ENCODE measurements at places on chromosomes 5 and 9.

- DNase-seq, result no peak
These were observed 66.9 kb downstream of the SLC44A1 start for GRCh38 chr9:105311306-105311705.

DNA sequence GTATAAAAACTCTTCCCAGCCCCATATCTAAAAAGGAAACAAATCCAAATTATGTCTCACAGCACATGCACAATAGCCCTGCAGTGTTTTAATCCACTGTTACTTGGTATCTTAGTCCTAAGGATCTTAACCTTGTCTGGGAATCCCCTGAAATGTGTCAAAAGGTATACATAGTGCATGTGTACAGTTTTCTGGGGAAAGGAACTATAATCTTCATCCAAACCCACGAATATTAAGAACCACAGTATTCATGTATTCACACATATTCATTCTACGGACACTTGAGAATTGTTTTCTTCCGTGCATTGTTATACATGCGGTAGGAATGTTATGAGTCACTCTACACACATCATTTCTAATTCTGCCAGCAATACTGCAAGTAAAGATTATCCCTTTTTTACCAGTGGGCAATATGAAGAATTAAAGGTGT lies 47.8 kb upstream of the SNX2 start:
- DNase-seq, result no peak

GRCh38 chr9:97889941-97890887 lies 32.1 kb downstream of the TRMO start:
- no peak for DNase-seq

DNA sequence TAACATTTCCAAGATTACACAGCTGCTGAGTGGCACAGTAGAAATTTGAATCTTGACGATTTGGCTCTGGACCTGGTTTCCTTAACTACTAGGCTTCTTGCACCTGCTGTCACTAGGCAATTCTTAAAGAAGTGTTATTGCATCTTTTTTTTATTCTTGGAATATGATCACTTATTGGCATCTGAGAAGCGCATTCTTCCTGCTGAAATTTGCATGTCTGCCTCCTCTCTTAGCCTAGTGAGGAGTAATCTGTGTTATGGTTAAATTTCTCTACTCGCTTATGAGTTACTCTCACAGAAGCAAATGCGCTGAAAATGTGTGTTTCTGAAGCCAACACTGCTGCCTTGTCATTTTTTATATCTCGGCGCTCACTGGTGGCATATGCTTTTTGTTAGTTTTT lies 89.3 kb downstream of the WDR41 start:
- no peak for DNase-seq

DNA sequence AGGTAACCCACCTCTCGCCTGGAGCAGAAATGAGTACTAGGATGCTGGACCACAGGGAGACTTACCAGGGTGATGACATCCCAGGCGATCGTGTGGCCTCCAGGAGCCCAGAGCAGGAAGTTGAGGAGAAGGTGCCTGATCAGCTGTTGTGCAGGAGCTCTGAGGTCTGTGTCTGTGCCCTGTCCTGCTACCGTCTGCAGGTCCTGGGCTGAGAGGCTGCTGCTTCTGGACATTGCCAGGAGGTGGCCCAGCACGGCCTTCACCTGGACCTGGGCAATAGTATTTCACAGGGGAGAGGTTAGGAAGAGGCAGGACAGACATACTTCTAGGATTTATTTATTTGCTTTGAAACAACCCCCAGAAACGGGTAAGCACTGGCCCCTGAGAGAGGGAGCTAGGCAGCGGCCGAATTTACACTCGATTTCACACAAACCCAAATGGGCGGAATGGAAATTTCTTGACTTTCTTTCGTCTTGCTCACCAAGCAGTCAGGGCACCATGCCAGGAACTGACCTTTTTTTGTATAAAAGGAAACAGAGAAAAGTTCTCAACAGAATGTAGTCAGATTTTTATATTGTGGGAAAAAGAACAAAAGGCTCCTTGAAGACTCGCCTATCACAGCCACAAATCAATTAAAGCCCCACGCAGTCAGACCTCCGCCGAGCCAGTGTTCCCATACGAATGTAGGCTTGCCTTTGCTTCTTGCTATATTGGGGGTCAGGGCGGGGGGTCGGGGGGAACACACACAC lies 210.3 kb downstream of the FANCC start:
- no peak for DNase-seq

DNA sequence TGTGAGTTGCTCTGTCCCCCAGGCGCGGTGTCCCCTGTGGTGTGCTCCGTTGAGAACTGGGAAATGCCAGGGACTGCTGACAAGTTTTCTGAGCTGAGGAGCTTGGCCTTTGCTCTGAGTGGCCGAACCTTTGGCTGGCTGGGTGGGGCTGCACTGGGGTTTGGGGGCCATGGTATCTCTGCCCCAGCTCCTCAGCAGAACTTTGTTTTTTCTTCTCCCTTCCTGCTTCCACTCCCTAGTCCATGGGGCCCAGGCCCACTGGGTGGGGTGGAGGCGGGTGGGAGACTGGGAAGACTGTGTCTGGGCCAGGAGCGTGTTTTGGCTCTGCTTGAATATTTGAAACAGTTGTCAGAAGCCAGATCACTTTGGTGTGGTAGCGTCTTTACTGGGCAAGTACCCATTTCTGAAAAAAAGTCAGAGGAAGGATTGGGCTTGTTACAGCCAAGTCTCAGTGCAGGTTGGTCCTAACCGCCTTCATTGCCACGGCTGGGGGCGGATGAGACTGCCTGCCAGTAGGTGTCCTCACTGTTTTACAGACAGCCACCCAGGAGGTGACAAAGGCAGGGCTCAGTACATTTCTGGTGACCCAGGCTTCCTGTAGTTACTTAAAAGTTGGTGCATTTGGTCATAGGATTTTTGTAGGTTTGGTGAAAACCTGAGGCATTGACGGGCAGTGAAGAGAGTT lies 92.7 kb downstream of the DAB2IP start:
- no peak for DNase-seq

DNA sequence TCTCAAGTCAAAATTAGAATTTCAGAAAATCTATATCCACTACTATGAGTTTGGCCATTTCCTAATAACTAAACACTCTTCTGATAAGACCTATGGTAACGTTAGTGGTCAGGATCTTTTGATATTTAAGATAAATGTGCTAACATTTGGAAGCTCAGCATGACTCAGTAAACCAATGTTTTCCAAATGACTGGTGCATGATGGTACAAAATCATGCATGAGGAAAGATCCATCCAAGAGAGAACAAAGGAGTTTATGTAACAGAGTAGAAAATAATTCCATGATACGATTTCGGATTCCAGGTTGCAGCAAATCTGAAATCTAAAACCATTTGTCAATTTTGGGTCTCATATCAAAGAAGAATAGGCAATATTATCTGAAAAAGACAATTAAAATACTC lies 279.2 kb downstream of the NSG2 start:
- DNase-seq, result no peak

GRCh38 chr5:34496260-34496691 lies 159.9 kb upstream of the RAI14 start:
- DNase-seq, result no peak

- no peak for DNase-seq
These were observed 6.6 kb upstream of the ADGRD2 start for GRCh38 chr9:124443625-124444024.

DNA sequence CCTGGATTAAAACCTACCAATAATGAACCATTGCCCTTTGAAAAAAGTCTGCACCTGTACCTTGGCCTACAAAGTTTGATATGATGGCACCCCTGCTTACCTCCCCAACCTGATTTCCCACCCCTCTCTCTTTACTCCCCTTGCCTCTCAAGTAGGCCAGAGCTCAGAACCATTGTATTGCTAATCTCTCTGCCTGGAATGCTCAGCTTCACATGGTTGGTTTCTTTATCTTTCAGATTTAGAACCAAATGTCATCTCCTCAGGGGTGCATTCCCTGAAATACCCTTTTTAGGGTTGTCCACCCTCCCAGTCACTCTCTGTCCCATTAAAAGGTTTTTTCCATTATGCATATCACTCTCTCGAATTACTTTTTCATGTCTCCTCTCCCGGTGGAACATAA lies 116.6 kb upstream of the VCAN start:
- DNase-seq, result no peak

DNA sequence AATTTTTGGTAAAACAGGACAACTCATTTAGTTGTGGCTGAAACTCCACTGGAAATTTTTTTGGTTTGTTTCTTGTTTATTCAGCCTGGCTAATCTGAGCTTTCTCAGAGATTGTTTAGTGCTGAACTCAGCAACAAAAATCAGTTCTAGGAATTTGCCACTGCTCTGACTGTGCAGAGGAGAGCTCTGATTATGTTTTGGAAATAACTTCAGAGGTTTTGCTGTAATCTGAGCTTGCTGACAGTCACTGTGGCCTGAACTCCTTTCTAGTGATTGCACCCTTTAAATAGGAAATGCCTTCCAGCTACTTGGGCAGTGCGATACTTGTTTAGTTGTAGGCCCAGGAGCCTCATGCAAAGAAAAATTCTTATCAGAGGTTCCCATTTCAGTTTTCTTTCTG lies 60.2 kb downstream of the OSTF1 start:
- no peak for DNase-seq
